ENCODE measurements at places on chromosomes 7 and 10. TPM values are rescaled to one million over a fixed set of nuclear protein-coding genes. Genes with fewer than 3 reads are reported as not detected.

DNA sequence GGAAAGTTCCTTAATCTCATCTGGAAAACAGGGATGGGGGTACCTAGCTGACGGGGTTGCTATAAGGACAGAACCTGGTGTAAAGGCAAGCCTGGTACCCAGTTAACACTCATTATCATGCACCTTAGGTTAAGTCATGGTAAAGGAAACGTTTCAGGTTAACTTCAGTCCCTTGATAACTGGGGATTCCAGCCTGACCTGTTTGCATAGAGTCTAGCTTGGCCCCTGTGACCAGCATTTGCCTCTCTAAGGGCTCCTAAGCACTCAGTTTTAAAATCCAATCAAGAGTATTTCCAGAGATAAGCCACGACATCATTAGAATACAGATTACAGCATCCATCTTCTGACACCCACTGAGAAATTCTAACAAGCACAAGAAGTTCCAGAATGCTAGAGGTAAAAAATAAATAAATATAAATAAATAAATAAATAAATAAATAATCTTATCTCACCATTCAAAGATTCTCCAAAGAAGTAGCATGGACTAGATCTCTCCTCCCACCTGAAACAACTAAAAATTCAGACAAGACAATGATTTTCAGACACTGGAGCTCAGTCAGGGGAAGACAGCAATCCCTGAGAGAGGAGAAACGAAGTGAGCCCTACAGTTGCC lies 184.6 kb downstream of the KCNMA1 start:
- no peaks in the 10 kb centered on the region for H3K27me3 ChIP-seq
- H3K4me3 ChIP-seq, result no peak overlapping the region
- no peak overlapping the region for H3K27ac ChIP-seq
- no peaks in the 10 kb centered on the region for H3K4me1 ChIP-seq
- no peaks in the 10 kb centered on the region for H3K36me3 ChIP-seq

DNA sequence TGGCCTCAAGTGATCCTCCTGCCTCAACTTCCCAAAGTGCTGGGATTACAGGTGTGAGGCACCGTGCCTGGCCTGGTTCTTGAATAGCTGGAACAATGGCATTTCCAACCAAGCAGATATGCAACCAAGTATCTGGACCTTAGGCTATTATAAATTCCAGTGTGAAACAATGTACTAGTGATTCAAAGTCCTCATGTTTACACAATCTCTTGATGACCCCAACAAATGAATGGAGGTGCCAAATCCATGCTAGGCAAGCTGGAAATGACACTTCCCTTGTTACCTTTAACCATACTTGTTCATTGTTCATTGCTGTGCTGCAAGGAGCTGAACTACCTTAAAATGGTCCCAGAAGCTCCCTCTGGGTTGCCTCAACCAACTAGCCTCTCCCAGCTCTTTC lies 282.2 kb upstream of the KLF14 start:
- no peaks in the 10 kb centered on the region for H3K27me3 ChIP-seq
- DNase-seq, result no peak
- H3K4me3 ChIP-seq, result no peak overlapping the region
- H3K36me3 ChIP-seq, result peaks cover 2% of the 10 kb centered on the region

GRCh38 chr10:21832821-21833130 lies 170.8 kb downstream of the DNAJC1 start:
- no peak for DNase-seq
- no peak overlapping the region for H3K4me3 ChIP-seq
- H3K27ac ChIP-seq, result no peak overlapping the region
- no peaks in the 10 kb centered on the region for H3K36me3 ChIP-seq
- no peaks in the 10 kb centered on the region for H3K27me3 ChIP-seq

DNA sequence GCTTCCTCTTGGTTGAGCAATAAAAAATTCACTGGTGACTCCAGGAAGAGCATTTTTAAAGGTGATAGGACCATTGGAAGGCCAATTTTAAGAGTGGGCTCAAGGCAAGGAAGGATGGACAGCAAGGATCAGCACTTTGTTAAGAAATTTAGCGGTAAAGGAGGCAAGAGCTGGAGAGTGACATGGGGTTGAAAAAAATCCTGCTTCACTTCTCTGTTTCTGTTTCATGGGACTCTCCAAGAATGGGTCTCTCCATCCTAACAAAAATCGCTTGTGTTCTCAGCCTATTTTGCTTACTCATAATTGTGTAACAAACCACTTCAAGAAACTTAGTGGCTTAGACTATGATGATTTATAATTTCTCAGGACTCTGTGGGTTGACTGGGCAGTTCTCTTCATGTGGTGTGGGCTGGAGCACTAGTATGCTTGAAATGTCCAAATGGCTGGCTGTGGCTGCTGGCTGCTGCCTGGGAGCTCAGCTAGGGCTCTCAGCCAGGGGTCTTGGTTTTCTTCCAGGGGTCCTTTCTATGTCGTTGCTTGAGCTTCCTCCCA lies 59.8 kb upstream of the ZNRF2 start:
- H3K4me1 ChIP-seq, result no peaks in the 10 kb centered on the region
- H3K27me3 ChIP-seq, result peaks cover 4% of the 10 kb centered on the region
- H3K27ac ChIP-seq, result no peak overlapping the region

Gene JAZF1
- 4.6 TPM for total RNA-seq
